Subcutaneous adipose tissue (tissue), 4 donors: ENCODE measurements at places on chromosomes 11 and 22. TPM values are rescaled to one million over a fixed set of nuclear protein-coding genes. Genes with fewer than 3 reads are reported as not detected.

Gene OR52B2
- total RNA-seq, result not detected

Gene C22orf42
- not detected for total RNA-seq

Gene KCNJ1
- not detected for total RNA-seq

Gene IRAG1
- total RNA-seq, result 12.6 TPM

Gene ZNF280A
- total RNA-seq, result not detected

Gene RAB3IL1
- 23.6 TPM for total RNA-seq

Gene WDR74
- 31.8 TPM for total RNA-seq

Gene CNGA4
- not detected for total RNA-seq
